ENCODE measurements at places on chromosomes 6 and 20.
A peak's percentile ranks its signal among the peaks of the same experiment; 100 is the strongest.

DNA sequence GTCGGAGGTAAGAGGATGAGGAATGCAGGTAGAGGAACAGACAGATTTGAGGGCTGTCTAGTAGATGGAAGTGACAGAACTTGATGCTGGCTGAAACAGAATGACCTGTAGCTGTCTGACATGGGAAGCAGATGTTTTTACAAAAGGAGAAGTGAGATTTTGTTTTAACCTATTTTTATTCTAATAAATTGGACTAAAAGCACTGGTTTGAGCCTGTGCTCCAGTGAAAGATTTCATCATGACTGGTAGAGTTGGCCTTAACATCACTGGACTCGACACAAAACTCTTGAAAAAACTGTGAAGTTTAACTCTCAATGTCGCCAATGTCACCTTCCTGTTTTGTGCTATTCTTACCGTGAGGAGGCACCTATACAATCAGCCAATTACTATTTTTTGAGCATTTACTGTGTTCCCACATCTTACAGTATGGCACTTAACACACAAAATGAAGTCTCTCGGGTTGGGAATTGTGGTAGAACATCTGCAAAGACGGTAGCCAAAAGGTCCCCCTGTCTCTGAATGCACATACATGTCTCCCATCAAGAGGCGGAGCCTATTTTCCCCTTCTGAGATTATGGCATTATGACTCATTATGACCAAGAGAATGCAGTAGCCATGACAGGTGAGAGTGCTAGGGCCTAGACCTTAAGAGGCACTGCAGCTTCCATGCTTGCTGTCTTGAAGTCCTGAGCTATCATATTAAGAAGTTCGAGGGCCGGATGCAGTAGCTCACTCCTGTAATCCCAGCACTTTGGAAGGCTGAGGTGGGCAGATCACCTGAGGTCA is 93.2 kb downstream of the FOXF2 start:
- no peak for DNase-seq

GRCh38 chr20:34834459-34834893 is 9.0 kb upstream of the NCOA6 start:
- peak; percentile 31 for DNase-seq

DNA sequence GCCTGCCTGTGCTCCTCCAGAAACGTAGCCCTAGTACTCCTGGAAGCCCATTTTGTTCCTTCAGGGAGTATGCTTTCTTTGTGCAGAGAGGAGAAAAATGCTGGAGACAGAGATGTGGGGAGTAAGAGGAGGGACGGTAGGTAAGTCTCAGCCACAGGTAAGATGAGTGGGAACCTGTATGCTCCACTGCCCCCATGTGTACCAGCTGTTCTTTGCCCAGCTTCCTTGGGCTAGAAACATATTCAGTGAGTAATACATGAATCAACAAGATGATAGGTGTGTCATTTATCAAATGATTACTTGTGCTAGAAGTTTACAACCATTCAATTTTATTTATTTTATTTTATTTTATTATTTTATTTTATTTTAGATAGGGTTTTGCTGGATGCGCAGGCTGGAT is 13.6 kb upstream of the CEP85L start:
- no peak for DNase-seq

DNA sequence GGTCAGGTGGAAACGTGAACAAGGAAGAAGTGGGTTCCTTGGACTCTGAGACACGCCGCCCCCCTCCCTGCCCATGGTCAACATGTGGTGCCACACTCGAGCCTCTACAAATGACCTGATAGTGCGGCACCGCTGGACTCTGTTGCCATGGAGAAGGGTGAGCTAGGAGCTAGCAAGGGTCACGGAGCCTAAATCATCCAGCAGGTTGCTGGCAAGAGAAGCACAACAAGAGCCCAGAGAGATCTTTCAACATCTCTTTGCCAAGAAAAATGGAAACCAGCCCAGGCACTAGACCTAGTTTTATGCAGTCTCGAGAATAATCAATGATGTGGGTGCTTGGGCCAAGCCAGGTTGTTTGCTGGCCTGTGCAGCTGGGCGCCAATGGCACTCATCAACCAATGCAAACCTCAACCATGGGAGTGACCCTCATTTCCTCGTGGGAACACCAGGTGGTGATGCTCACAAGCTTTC is 69.5 kb downstream of the NOL4L start:
- DNase-seq: no peak

- no peak for DNase-seq
These were observed 438.1 kb upstream of the AGPAT4 start for GRCh38 chr6:161711938-161712337.

GRCh38 chr6:150118627-150119026 is 24.2 kb upstream of the PPP1R14C start:
- no peak for DNase-seq

- DNase-seq: no peak
These were observed 548.2 kb downstream of the KIF16B start for GRCh38 chr20:16025084-16025483.

GRCh38 chr6:111407686-111408085 is 75.3 kb downstream of the REV3L start:
- DNase-seq: no peak

DNA sequence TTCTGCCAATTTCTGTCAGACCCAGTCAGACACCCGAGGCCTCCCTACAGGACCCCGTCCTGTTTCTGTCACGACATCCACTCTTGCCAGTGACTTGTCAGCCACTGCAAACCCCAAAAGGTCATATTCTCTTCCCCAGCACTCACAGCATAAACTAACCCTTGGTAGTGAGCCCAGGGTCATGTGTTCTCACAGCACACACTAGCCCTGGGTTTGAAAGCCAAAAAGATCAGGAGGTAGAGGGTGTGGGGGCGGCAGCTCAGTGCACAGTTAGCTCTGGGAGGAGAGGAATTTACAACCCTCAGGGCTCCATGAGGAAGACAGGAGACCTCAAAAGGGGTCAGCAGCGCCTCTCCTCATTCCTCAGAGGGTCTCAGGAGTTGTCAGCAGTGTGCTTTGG is 9.9 kb upstream of the SNX9 start:
- DNase-seq: no peak

- DNase-seq: no peak
These were observed 57.8 kb downstream of the CARMIL1 start for GRCh38 chr6:25336996-25337395.

DNA sequence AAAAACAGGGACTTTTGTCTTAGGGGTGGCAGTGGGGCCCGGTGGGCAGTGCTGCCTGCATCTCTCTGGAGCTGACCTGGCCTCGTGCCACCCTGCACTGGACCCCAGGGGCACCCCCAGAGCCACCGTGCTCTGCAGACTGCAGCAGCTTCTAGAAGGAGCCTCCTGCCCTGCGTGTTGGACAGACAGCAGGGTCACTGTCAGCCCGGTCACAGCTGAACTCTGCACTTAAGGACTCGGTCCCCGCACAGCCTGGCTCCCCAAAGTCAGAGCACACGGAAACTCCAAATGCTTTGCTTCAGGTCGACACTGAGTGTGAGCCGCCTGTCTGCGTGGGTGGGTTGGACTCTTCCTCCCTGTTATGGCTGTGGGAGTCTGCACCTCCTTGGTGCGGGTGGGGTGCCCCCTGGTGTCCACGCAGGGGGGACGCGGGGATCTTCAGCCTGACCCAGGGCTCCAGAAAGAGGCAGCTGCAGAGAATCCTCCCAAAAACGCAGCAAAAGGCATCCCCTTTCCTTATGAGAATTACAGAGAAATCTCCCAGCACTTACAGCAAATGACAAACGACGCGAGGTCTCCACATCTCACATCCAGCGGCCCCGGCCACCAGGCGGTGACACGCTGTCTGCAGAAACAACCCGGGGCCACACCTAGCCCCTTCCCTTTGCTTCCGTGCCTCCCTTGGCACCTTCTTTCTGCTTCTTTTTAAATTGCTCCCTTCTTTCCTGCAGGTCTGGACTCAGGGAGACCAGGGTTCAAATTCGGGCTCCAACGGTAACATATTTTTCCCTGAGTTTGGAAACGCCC is 36.3 kb upstream of the DACT2 start:
- peak; percentile 10 for DNase-seq

DNA sequence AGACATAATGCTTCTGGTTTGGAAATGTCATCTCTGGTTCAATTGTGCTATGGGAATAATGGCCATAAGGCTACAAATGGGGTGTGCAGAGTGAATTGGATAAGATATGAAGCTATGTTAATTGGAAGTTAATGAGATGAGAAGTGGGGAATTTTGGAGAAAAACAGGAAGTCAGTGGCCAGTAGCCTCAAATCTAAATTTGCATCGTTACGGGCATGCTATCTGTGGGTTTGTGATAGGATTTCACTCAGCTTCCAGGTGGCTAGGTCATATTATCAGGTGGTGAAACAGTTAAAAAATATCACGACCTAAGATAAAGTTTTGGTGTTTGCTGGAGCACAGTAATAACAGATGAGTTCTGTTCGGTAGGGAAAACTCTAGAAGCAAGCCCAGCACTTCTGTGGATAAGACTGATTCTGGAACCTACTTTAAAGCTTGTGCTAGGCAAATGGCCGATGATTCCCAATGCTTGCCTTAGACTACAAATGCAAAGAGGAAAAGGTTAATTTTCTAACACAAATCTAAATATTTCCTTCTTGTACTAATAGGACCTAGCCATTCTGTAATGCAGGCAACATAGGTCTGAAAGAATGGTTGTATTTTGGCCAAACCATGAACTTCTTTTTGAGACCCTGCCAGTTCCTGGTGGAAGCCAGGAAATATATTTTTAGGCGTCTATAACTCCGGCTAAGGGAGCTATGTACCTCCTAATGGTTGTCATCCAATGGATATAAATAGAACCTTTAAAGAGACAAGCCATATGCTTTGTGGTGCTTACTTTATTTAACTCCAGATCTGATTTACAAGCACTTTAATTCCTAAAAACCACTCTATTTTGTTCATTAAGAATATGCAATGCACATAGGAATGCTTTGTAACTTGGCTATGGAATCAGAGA is 111.0 kb downstream of the PLCB1 start:
- no peak for DNase-seq

DNA sequence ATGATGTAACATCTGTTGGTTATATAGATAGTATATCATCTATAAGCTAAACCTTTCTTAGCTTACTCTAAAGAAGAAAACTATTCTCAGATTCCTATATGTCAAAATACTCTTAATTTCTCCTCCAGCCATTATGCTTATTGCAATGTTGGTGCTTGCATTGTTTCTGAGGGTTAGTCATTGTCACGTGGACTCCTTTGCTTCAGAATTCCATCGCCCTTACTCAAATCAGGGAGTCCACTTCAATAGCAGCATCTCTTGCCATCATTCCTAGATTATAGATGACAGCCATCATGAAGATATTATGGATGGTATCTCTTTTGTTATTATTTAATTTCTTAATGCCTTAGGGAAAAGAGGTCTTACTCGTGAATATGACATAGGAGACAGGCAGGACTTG is 776.1 kb downstream of the TENT5A start:
- DNase-seq: no peak

DNA sequence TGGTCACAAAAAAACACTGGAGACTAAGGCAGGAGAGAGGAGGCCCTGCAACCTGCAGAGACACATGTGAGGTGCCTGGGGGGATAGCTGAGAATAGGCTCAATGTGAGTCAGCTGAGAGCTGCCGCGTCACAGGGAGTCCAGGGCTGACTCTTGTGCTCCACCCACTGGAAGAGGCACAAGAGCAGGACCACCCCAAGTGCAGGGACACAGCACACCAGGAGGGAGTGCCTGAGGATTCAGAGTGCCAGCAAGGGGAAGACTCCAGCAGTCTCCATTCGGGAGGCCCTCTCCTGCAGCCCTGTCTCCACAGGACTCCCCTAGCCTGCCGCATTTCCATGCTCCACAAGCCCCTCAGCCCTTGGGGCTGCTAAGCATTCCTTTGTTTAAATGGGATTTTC is 105.5 kb downstream of the HUS1B start:
- DNase-seq: no peak

- DNase-seq: no peak
These were observed 22.2 kb upstream of the ADIG start for GRCh38 chr20:38558596-38559360.

- no peak for DNase-seq
These were observed 20.7 kb upstream of the UTRN start for GRCh38 chr6:144264270-144265060.

- DNase-seq: no peak
These were observed 516 bp downstream of the TMEM151B start for GRCh38 chr6:44270526-44271405.

DNA sequence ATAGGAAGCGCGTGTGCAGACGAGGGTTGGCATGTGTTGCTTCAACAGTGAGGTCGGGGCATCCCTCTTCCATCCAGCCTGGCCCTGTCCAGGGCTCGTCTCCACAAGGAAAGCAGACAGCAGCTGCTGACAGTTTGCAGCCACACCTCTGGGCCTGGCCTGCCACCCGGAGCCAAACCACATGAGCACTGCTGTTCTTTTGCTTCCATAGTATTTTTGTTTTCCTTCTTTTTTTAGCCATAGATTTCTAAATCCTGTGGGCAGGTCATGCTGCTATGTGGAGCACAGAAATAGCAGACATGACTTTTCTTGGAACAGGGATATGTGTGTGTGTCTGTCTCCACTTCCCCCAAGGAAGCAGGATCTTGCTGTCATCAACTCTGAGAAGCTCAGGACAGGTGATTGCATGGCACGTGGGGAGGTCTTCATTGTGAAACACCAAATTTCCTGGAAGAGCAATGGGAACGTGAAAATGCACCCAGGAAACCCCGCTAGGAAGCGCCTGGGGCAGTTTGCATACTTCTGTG is 167.4 kb downstream of the DTNBP1 start:
- DNase-seq: no peak

GRCh38 chr6:80478030-80478429 is 371.6 kb downstream of the BCKDHB start:
- no peak for DNase-seq

- no peak for DNase-seq
These were observed 231.2 kb downstream of the ANKRD60 start for GRCh38 chr20:57996936-57997890.

DNA sequence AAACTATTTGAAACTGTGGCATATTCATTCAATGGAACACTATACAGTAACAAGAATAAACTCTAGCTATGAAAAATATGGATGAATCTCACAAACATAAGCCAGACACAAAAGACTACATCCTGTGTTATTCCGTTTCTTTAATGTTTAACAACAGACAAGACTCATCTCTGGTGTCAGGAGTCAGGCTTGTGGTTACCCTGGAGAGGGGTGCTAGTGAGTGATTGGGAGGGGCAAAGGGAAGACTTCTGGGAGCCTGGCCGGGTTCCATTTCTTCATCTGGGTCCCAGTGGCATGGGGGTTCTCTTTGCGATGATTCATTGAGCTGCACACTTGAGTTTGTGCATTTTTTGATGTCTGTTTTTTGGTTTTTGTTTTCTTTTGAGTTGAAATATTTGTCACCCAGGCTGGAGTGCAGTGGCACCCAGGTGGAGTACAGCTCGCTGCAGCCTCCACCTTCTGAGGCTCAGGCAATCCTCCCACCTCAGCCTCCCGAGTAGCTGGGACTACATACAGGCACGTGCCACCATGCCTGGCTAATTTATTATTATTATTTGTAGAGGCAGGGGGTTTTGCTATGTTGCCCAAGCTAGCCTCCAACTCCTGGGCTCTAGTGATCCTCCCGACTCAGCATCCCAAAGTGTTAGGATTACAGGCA is 21.2 kb upstream of the TTPAL start:
- no peak for DNase-seq
